ENCODE measurements at places on chromosomes 5 and 9.

DNA sequence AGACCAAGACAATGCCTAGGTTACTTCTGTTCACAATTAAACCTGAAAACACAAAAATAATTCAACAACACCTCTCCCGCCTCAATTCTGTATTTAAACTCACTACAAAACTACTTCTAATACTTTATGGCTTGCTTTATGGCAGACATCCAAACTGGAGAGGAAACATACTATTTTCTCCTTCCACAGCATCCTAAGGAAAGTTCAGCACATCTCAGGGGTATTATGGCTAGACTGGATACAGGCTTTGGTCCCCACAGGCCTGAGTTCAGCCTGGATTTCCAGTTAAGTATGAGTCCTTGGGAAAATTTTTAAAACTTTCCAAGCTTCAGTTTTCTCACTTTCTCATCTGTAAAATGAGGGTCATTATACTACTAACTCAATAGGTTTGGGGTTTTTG lies 480.2 kb downstream of the CAAP1 start:
- DNase-seq = no peak

GRCh38 chr9:83622433-83622938 lies 457 bp upstream of the IDNK start:
- DNase-seq = no peak

DNA sequence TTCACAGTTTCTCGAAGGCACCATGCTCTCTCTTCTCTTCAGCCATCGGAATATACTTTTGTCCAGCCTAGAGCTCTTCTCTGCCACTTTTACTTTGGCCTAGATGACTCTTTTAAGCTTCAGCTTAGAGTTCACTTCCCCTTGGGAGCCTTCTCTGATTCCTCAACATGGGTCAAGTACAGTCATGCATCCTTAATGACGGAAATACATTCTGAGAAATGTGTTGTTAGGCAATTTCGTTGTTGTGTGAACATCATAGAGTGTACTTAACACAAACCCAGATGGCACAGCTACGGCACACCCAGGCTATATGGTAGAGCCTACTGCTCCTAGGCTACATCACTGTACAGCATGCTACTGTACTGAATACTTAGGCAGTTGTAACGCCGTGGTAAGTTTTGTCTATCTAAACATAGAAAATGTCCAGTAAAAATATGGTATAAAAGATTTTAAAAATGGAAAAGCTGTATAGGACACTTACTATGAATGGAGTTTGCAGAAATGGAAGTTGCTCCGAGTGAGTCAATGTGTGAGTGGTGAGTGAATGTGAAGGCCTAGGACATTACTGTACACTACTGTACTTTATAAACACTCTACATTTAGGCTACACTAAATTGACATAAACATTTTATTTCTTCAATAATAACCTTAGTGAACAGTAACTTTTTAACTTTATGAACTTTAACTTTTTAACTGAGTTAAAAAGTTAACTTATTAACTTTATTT lies 15.1 kb upstream of the TNFSF15 start:
- no peak for DNase-seq

GRCh38 chr9:125593581-125594222 lies 113.3 kb downstream of the MAPKAP1 start:
- DNase-seq = no peak

All from upper lobe of right lung (tissue), 1 donor.